ENCODE measurements at places on chromosomes 3 and 15.

- DNase-seq = no peak
Observed at GRCh38 chr15:65008983-65009382, 19.3 kb upstream of the SPG21 start.

DNA sequence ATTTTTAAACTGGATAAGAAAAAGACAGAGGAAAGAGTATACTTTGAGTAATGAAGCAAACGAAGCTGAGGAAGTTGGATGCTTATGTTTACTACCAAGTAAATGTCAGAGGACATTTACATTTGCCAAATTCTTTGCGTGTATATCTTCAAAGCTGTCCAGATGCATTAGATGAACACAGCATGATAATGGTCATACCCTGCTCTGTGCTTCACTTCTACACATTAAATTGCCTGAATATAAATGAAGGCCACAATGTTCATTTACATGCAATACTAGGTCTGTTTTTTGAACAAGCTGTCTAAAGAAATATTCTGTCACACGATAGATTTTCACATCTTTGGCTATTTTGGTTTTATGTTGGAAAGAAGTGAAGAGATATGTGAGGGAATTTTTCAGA, 405.8 kb upstream of the ADAMTS9 start:
- DNase-seq = no peak

DNA sequence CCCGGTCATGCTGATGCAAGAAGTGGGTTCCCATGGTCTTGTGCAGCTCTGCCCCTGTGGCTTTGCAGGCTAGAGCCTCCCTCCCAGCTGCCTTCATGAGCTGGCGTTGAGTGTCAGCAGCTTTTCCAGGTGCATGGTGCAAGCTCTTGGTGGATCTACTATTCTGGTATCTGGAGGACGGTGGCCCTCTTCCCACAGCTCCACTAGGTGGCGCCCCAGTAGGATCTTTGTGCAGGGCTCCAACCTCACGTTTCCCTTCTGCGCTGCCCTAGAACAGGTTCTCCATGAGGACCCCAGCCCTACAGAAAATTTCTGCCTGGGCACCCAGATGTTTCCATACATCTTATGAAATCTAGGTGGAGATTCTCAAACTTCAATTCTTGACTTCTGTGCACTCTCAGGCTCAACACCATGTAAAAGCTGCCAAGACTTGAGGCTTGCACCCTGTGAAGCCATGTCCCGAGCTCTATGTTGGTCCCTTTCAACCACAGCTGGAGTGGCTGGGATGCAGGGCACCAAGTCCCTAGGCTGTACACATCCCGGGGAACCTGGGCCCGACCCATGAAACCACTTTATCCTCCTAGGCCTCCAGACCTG, 238.4 kb upstream of the MDFIC2 start:
- DNase-seq = no peak

- no peak for DNase-seq
Observed at GRCh38 chr3:33544126-33544525, 103.9 kb upstream of the UBP1 start.

GRCh38 chr15:33089165-33089877, 105.2 kb downstream of the FMN1 start:
- DNase-seq = no peak
